HCEC 1CT (cell line): ENCODE measurements at places on chromosomes 13 and 19.

GRCh38 chr13:21100994-21101757 is 39.8 kb upstream of the LATS2 start:
- DNase-seq: no peak

DNA sequence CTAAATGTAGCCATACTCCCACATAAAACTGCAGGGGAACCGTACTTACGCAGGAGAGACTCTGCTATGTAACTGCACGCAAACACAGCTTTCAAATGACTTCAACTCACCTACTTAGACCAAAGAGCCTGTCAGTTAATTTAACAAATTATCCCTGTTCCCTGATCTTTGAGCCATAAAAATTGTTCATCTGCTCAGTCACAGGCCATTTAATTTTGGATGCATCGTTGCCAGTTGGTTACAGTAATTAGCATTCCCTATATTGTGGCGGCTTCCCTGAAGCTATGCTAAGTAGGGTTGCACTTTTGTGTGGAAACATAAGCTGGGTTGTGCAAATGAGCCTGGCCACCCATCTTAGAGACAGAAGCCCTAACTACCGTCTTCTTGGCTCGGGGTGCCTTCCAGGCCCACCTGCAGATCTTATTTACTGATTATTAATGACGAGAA is 21.2 kb upstream of the OBI1 start:
- no peak for DNase-seq

DNA sequence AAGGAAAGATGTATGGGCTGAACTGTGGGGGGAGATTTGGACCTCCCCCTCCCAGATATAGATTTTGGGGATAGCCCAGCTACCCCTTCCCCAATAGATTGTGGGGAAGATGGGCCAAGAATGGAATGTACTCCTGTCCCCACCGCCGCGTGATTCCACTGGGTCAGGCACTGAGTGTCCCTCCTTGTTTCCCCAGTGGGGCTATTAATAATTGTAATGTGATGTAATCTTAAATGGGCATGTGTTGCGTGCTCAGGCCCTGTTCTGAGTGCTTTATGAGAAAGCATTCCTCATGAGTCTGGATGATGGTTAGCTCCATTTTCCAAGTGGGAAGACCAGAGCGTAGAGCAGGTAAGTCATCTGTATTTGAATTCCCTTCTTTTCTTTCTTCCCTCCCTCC is 1.4 kb downstream of the PSMD8 start:
- DNase-seq: peak; percentile 15

DNA sequence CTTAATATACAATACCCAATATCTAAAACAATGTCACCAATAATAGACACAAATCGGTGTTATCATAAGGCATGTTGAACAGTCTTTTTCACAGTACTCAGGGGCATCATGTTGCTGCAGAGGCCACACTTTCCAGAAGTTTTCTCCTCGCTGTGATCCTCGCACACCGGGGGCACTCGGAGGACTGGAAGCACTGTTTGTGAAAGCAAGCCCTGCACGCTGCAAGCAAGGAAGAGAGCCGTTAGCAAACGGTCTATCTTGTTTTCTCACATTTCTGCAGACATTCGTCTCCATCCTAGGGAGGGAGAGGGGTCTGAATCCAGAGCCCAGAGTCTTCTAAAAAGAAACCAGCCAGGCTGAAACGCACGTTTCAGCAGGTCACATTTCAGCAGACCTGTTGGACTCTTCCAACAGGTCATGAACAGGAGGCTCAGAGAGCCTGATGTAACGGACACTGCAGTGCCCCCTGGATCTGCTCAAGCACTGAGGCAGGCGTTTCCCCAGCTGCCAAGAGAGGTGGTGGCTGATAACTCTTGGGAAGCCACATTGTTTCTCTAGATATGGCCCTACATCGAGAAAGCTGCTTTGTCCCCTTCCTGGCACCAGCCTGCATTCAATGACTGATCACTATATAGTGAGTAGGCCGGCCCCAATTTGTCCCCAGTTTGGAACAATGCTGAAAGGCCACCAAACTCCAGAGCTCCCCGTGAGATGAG is 43.6 kb downstream of the RUBCNL start:
- no peak for DNase-seq

DNA sequence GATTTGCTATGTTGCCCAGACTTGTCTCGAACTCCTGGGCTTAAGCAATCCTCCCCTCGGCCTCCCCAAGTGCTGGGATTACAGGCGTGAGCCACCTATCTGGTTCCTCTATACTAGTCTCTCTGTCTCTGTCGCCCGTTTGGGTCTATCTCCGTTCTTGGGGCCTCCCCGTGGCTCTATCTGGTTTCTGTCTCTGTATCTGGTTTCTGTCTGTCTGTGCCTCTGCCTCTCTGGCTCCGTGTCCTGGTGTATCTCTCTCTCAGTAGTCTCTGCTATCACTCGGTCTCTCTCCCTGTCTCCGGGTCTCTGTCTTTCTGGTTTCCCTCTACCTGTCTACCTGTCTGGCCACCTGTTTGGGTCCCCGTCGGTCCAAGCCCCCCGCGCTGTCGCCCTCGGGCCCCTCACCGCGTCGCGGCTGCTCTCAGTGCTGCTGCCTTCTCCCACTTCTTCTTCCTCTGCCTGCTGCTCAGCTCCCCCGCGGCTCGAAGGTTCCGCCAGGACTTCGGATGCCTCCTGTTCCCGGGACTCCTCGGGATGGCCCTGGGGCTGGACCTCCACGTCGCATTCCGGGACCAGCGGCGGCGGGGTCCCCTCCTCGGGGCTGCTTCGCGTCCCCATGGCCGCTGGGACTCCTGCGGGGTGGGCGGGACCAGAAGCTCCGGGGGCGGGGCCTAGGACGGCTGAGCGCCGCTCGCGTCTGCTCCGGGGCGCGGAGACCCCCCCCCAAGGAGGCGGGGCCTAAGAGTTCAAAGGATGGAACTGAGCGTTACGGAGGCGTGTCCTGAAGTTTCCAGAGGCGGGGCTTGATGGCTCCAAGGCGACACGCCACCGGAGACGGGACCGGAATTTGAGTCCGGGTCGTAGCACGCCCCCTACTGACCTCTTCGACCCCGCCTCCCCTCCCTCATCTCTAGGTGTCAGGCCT is 783 bp downstream of the PHLDB3 start:
- peak; percentile 86 for DNase-seq

GRCh38 chr19:43901395-43902390 is 33.4 kb downstream of the ZNF45 start:
- DNase-seq: peak; percentile 85

DNA sequence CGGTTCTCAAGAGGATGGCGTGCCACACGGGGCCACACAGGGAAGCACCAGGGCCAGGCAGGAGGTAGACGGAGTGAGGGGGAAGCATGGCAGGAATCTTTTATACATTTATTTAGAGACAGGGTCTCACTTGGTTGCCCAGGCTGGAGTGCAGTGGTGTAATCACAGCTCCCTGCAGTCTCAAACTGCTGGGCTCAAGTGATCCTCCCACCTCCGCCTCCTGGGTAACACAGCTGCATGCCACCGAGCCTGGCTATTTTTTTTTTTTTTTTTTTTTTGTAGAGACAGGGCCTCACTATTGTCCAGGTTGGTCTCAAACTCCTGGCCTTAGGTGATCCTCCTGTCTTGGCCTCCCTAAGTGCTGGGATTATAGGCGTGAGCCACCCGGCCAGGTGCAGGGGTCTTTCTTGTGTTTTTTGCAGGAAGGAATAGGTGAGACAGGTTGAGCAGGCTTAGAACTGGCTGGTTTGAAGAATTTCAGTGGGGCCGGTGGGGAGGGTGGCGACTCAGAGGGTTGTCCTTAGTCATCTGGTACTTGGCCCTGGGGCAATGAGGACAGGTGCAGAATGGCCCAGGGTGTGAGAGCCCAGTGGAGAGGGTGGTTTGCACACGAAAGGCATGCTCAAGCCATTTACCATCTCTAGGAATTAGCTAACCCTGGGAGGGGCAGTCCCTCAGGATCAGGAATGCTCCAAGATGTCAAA is 7.6 kb downstream of the SSC5D start:
- DNase-seq: no peak
